ENCODE measurements at places on chromosomes 1 and 21.
A peak's percentile ranks its signal among the peaks of the same experiment; 100 is the strongest.

GRCh38 chr1:182888736-182889531 is 49.8 kb downstream of the DHX9 start:
- DNase-seq: no peak

GRCh38 chr1:15123925-15124324 is 29.6 kb upstream of the TMEM51 start:
- no peak for DNase-seq

DNA sequence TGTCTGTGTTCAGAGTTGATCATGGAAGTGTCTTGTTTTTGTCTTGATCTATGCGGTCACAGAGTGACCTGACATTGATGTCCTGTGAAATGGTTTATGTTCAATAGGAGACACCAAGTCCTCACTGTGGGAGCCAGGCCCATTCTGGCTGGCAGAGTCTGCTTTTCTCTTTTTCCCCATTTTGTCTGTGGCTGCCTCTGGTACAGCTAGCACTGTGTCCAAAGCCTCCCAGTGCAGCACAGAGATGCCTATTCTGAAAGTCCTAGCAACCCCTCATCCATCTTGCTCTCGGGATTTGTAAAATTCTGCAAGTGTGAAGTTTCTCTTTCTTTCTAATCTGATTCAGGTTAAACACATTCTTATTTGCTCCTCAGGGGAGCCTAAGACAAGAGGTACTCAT is 14.3 kb downstream of the TNN start:
- DNase-seq: no peak

GRCh38 chr21:31959881-31960280 is 87.1 kb downstream of the HUNK start:
- DNase-seq: no peak

- DNase-seq: no peak
Observed at GRCh38 chr1:43434256-43434655, 19.5 kb downstream of the HYI start.

- DNase-seq: no peak
Observed at GRCh38 chr1:215682232-215682631, 115.1 kb downstream of the KCTD3 start.

GRCh38 chr1:168218658-168219057 is 7.1 kb upstream of the SFT2D2 start:
- no peak for DNase-seq

GRCh38 chr21:45523411-45524101 is 18.7 kb downstream of the SLC19A1 start:
- no peak for DNase-seq

- no peak for DNase-seq
Observed at GRCh38 chr1:209076688-209077087, 506.8 kb upstream of the CAMK1G start.

GRCh38 chr1:21255284-21255942 is 34.9 kb downstream of the ECE1 start:
- no peak for DNase-seq

GRCh38 chr1:84442256-84442655 is 36.8 kb upstream of the RPF1 start:
- peak; percentile 58 for DNase-seq

GRCh38 chr1:173749137-173749536 is 34.4 kb downstream of the KLHL20 start:
- DNase-seq: no peak

- DNase-seq: no peak
Observed at GRCh38 chr1:1536019-1536937, 4.1 kb downstream of the TMEM240 start.

DNA sequence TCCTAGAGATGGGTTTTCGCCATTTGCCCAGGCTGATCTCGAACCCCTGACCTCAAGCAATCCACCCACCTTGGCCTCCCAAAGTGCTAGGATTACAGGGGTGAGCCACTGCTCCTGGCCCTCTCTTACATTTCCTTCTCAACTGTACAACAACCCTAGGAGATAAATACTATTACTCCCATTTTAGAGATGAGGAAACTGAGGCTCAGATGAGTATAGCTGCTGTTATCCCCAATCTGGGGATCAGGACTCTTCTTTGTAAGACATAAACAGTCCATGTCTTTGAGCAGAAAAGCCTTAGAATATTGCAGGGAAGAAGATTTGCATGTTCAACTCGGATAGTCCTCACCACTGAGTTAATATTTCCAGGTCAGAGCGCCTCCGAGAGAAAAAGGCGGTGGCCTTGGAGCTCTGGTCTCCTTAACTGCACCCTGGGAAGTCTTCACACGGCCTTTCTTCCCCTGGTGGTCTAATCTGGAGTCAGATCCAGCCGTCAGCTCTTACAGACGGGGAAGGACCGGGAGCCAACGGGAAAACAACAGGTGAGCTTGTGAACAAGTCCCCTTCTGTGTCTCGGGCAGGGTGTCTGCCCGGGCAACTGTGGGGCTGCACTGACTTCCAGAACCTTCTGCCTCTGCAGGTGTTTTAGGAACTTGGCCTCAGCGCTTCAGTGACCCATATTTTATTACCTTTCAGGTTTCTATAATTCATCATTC is 5.9 kb upstream of the OLIG1 start:
- DNase-seq: no peak

DNA sequence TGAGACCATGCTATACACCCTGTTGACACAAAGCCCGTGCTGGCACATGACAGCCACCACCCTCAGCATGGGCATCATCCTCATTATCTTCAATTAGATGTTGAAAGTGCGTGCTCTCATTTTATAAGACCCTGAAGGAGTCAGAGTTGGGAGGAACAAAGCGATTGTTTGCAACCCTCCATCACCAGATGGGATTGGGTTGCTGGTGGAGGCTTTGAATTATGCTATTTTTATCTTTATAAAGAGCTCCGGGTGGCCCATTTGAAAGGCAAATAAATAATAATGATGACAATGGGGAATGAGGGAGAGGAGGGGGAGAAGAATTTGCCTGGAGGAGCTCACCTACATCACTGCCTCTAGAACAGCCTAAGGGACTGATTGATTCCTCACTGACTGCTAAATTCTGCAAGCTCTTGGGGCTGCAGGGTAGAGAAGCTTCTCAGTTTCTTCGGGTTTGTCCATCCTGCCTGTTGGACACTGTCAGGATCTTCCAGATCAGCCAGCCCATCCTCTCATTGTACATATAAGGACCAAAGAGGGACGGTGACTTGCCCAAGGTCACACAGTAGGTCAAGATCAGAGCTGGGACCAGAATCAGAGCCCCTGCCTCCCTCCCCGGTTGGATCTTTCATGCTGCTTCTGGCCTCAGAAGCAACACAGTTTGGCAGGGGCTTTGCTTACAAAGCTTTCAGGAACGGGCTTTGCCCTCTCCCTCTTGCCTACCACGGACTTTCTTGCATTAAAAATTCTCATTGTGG is 130.9 kb upstream of the ZBTB40 start:
- DNase-seq: no peak

GRCh38 chr1:34870395-34870794 is 10.8 kb upstream of the SMIM12 start:
- DNase-seq: no peak

DNA sequence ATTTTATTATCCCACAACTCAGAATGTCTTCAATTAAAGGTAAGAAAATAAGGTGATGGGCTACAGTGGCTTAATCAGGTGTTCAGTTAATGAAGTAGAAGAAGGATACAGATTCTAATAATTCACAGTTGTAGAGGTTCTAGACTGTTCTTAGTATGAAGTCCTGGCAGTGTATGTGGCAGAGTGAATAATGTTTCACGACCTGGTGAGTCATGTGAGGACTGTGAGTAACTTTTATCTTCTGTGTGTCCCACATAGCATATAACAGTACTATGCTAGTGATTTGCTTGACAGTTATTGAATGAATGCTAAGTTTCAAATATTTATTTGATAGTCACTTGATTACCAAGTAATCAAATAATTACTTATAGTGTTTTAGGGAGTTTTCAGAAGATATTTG is 20.0 kb downstream of the SLC16A4 start:
- no peak for DNase-seq

DNA sequence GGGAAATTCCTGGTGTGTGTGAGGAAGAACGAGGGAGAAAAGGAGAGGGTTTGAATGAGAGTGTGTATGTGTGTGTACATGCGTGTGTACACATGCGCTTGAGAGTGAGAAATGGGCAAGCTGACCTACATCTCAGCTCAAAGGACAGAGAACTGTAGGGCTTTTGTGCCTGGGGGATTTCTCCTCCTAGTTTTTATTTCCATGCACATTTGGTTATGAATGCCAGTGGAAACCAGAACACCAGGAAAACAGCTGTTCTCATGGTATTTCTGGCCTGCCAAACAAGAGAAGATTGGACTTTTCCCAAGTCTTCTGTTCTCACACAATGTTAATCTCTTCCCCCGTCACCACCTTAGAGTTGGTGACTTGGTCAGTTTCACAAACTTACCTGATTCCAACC is 45.2 kb downstream of the SLC44A3 start:
- DNase-seq: no peak

GRCh38 chr1:27536010-27536757 is 46.2 kb upstream of the WASF2 start:
- DNase-seq: no peak

GRCh38 chr1:110873856-110874255 is 908 bp downstream of the CD53 start:
- DNase-seq: no peak

DNA sequence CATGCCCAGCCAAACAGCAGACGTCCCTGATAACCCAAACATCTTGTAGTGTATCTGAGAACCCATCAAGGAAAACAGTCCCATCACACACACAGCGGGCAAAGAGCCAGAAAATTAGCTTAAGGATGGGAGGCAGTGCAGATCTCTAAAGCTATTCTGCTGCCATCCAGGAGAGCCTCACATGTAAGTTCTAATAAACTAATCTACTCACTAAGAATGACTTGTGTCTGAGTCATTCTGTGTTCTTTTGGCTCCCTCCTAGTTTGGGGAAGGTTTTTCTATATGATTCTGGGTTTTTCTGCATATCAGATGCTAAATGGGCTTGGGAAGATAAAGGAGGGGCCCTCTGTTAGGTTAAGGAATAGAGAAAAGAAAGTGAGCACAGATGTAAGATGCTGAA is 162.8 kb downstream of the HUNK start:
- DNase-seq: no peak

DNA sequence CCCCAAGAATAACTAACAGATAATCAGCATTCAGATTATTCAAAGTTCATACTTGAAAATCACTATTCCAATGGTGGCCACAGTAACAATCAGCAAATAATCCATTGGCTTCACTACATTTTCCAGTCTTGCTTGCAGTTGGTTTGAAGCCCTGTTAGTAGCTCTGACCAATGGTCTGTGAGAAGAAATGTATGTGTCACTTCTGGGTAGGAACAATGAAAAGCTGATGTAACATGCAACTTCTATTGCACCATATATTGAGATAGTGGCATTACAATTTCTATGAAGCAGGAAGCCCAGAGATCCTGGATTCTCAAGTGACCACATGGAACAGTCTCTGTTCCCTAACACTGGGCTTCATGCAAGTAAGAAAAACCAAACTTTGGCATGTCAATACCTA is 250.9 kb upstream of the DAB1 start:
- no peak for DNase-seq

- no peak for DNase-seq
Observed at GRCh38 chr1:28646040-28646439, 2.4 kb upstream of the RNU11 start.

DNA sequence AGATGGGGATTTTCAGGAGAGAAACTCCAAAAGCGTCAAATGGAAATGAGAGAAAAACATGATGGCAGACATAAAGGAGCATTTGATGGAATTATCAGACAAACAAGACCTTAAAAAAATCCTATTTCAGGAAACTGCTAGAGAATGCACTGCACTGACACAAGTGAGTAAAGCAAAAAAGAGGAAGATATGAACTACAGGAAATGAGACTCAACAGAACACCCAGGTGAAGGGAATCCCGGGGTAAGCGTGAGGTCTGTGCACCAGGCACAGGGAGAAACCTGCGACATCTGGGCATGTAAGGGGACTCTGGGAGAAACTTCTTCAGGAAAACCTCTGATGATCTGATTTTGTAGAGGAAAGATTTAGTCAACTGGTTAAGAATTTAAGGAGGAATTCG is 2.8 kb downstream of the TARBP1 start:
- DNase-seq: no peak

GRCh38 chr1:108719656-108720435 is 7.1 kb downstream of the FNDC7 start:
- DNase-seq: no peak

- DNase-seq: no peak
Observed at GRCh38 chr1:77977989-77978292, 931 bp downstream of the FUBP1 start.

DNA sequence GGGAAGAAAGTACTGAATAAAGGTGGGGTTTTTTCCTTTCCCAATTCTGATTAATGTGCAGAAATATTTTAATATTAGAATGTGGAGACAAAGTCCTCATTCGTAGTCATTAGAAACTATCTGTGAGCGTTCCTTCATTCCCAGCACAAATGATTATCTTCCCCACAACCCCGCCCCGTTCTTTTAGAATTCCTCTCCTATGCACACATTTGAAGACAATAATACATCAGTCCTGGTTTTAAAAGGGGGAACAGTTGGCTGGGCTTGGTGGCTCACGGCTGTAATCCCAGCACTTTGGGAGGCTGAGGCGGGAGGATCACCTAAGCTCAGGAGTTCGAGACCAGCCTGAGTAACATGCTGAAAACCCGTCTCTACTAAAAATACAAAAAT is 876 bp downstream of the ALDH9A1 start:
- DNase-seq: no peak

- no peak for DNase-seq
Observed at GRCh38 chr1:168135921-168136708, 615 bp downstream of the GPR161 start.

GRCh38 chr1:189323091-189323490 is 1154.6 kb downstream of the BRINP3 start:
- no peak for DNase-seq

GRCh38 chr1:108610073-108610472 is 50.2 kb downstream of the EEIG2 start:
- no peak for DNase-seq

- no peak for DNase-seq
Observed at GRCh38 chr1:20229171-20229570, 42.9 kb upstream of the PLA2G2C start.

DNA sequence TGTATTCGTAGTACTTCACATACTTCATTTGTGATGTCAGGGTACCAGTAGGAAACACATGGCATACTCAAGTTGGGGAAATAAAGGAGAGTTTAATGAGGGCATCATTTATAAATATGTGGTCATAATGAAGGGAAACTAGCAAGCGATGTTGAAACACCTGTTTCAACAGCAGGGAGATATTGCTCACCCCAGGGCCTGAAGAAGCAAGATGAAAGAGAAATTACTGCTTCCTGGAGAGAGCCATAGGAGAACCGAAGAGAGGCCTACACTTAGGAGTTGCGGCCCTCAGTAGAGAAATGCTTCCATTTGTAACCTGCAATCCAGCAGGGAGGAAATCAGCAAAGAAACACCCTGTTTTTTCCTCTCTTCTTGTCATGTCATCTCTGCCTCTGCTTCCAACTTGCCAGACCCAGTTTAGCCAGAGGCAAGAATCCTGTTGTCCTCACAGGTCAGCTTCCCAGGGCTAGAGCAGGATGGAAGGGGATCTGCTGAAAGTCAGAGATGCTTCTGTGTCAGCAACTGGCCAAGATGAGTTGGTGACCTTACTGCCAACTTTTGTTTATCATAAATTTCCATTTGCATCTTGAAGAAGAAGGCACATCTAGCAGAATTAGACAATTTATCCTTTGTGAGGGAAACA is 67.6 kb upstream of the TSPAN2 start:
- DNase-seq: no peak
